ENCODE measurements at places on chromosomes 5 and 9.

DNA sequence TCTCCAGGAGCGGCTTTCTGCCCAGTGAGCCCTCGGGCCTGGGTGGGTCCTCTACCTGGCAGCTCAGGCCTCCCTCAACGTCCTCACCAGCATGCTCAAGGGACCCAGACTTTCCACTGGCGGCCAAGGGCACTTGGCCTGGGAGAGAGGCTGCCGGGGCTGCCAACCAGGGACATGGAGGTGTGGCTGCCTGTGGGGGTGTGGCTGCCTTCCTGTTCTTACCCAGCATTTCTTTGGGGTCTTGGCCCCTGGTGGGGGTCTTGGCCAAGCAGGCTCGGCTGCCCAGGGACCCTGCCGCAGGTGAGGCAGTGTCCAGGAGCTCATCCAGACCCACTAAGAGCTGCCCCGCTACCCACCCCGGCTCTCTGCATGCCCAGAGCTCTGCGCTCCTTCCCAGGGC, 7.2 kb upstream of the QSOX2 start:
- no peak for DNase-seq

DNA sequence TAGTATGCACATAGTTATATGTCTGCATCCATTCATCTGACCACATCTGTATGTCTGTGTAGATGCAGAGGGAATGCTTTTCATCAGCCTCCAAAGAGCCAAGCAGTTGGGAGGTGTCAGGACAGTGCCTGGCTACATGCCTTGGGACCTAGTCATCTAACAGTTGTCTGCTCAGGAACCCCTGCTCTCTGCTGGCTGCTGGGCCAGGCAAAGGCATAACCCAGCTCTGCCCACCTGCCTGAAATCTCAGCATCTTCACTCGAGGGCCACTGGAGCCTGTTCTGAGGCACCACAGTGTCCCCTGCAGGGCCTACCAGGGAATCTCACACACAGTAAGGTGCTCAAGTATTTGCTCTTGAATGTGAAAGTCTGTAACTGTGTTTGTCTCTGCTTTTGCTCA, 3.7 kb downstream of the C9orf50 start:
- DNase-seq: peak; percentile 68

- DNase-seq: no peak
Measured at GRCh38 chr5:139410993-139411828, 7.3 kb upstream of the SPATA24 start.

DNA sequence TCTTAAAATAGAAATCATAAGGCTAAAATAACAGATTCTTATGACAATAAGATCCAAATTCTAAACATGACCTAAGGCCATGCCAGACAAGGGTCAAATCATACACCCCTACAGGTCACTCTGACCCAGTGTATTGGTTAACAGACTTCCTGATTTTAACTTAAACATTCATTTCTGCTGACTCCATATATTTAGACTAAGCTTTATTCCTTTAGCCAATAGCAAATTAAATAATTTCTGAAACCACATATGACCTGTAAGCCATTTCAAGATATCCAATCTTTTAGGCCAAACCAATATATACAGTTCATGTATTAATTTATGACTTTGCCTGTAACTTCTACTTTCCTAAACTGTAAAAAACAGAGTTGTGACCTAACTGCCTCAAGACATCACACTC, 7.4 kb upstream of the SPINK13 start:
- no peak for DNase-seq

DNA sequence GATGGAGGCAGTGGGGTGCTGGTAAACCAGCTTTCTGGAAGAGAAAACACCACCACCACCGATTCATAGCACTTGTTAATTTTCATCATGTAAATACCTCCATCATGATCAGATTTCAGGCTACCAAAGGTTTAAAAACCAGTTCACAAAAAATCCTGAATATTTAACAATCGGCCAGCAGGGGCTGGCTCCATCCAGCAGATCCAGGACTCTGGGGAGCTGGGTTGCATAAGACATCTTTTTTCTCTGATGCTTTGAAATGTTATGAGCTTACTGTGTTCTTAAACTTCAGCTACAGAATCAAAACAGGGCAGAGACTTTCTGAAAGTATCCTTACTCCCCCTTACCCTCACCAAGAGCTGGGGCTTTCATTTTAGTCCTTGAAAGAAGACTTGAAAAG, 14.6 kb upstream of the RNF183 start:
- no peak for DNase-seq

- DNase-seq: no peak
Measured at GRCh38 chr9:99592834-99593574, 228.7 kb upstream of the NR4A3 start.

DNA sequence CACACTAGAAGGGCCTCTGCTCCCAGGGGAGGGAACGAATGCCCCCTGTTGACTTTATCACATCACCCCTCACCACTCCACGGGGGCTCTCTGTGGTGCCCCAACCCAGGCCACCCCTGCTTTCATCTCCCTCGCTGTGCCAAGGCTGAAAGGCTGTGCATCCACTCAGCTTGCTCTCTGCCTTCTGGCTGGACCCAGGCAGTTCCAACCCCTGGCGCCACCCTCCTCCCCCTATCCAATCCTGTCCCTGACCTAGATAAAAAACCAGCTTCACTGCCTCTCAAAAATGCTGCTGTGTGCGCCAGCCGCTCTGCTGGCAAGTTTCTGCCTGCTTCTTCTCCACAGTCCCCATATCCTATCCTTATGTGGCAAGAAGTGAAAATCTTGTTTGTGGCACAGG, 22.4 kb upstream of the CORO2A start:
- no peak for DNase-seq

DNA sequence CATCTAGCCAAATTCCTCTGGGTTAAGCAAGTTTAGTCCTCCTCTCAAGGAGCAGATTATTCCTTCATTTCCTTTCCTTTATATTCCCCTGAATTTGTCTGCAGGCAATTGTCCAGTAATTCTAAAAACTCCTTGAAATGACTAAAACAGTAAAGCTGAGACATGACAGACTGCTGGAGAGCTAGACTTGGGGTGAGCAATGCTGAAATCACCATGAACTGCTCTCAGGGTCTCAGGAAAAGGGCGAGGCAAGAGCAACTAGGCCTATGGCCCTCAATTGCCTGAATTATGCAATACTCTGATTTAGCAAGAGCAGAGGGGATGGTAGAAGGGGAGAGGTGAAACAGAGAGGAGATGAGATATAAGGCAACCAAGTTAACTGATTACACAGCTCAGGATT, 172.9 kb upstream of the NREP start:
- no peak for DNase-seq

DNA sequence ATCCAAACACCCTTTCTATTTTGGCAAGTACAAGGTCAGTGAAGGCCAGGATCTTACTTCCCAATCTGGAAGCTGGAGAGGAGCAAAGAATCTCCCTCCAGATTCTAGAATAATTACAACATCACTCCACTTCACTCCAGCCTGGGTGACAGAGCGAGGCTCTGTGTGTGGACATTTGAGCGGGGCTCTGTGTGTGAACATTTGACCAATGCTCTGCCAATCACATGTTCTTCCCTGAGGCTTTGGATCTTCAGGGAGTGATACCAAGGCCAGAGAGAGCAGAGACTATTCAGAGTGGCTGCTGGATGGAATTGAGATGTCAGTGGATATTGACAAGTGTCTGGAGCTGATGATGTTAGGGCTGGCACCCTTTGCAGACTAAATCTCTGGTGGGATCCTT, 24.7 kb upstream of the ANKRD34B start:
- no peak for DNase-seq

DNA sequence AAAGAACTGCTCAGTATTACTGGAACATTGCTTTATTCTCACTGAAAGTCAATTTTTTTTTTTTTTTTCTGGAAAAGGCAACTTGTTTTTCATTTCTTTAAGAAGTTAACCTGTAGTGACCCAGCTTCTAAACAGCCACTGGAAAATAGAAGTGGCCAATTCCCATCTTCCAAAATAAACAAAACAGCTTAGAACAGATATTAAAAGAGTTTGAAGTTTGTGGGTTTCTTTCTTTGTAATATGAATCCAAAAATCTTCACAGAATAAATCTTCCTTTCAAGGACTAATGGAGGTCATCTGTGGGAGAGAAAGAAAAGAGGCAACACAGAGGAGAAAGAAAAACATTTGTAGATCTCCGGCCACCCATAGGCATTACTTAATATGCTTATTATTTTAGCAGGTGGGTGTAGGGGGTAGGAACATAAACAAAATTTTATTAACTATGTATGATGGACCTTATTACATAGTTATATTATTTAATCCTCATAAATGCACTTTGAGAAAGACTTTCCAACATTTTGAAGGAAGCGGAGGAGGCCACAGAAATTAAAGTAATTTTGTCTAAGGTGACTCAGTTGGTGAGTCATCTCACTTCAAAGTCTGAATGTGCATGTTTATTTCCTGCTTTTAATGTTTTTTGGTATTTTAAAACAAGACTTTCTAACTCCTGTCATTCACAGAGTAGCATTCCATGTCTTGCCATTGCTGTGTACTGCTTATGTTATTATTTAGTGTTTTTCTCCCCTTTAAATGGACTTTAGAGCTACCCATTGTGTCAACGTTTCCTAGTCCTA, 1791.8 kb upstream of the WWC1 start:
- DNase-seq: peak; percentile 23

- no peak for DNase-seq
Measured at GRCh38 chr5:63043792-63044191, 465.2 kb downstream of the LRRC70 start.

DNA sequence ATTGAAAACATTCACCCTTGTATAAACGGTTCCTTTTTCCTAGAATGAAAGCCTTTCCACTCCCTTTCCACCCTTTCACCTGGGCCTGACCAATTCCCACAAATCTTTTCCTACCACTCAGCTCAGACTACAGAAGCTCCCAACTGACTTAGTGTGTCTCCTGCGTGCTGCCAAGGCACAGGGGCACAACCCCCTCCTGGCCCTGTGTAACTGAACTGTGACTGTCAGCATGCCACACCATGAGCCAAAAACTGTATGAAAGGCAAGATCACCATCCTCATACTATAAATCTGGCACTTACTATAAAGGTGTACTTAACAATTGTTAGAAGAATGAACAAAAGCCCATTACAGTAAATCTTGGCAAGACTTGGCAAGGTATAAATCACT, 11.5 kb downstream of the NOL8 start:
- DNase-seq: no peak

- no peak for DNase-seq
Measured at GRCh38 chr9:137436761-137437600, 4.2 kb downstream of the ENTPD8 start.

- DNase-seq: no peak
Measured at GRCh38 chr9:83521011-83521410, 17.2 kb downstream of the FRMD3 start.

GRCh38 chr5:96177303-96177869, 215.7 kb upstream of the ELL2 start:
- no peak for DNase-seq

DNA sequence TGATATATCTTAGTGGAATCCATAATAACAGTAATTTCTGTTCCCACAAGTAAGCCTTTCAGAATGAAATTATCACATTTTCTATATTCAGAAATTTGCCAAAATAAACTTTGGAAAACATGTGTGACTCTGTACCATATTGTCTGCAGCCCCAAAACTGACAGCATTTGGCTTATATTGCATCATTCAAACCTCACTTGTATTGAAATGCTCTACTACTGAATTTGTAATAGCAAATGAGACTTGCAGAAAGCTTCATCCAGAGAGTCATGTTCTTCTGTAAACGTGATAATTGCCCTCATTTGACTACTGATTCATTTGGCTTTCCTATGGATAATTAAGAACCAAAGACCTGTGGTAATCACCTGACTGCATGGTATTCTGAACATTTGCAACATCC, 1249.5 kb upstream of the CDH18 start:
- DNase-seq: no peak

GRCh38 chr9:137582286-137582860, 3.6 kb upstream of the DPH7 start:
- no peak for DNase-seq

DNA sequence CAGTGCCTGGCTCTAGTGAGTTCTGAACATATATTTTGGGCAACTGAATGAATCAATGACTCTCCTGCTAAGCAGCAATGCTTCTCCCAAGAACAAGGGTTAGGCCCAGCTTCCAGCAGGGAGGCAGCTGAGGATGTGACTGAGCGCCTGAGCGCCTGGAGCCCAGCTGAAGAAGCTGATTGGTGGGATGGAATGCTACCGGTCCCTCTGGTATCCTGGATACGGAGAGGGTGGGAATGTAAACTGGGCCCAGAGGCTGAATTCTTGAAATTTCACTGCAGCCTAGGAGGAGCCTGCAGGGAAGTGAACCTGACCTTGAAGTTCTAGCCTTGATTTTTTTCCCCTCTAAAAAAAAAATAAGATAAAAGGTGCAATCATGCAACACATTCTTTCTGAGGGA, 43.2 kb downstream of the WWC1 start:
- no peak for DNase-seq

- no peak for DNase-seq
Measured at GRCh38 chr9:7785813-7786212, 13.8 kb downstream of the DMAC1 start.

All from urothelium cell line (cell line).